ENCODE measurements at places on chromosomes 11 and 22.

- no peak for DNase-seq
Measured at GRCh38 chr11:84255483-84255882, 969.3 kb upstream of the CCDC90B start.

GRCh38 chr22:45502215-45503049, at the start of gene FBLN1:
TSS of gene FBLN1 (plus strand) at chr22:45502883. CDS start at chr22:45502986, 103 bp downstream.
- DNase-seq = no peak

DNA sequence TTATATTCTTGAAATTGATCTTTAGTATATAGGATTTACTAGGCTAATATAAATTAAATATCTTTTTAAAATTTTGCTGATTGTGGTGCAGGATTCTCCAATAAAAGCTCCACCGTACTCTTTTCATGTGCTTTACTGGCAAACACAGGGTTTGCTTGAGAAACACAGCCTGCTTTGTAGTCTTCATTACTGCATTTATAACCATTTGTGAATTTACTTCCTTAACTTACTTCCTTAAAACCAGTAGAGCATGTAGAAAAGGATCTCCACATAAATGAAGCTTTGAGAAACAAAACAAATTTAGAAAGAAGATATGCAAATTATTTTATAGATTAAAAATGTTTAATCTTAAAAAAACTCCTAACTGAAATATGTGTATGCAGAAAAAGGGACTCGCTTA, 28.8 kb downstream of the SWAP70 start:
- peak; percentile 71 for DNase-seq

DNA sequence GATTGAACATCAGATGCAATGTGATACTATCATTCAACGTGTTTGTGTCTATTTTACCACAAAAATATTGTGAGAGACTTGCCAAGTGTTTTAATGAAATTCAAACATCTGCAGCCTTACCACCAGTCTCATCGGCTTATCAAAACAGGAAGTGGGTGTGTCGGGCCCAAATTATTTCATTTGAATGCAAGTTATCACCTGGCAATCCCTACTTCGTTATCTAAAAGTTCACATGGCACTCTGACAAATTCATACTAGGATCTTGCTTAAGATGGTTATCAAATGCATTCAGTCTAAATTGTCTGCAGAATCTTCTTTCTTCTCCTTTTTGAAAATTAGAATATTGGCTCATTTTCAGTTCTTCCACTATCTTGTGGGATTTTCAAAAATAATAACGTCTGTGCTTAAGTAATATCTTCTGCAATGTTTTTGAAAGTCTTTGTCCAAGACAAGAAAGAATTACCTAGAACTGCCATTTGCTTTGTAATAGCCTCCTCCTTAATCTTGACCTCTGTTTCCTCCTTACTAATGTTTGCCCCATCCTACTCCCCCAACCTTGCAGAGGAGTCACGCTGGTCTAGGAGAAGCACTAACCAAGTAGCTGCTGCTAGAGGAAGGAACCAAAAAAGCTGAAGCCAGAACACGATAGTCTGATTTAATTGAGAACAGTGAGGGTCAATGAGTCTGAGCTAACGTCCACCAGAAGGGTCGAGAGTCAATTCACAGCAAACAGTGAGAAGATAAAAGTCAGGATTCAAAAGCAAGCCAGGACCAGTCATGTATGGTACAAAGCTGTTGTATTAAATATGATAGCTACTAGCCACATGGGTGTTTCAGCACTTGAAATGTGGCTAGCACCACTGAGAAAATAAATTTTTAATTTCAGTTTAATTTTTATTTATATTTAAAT, 10.2 kb upstream of the BIRC3 start:
- peak; percentile 27 for DNase-seq

DNA sequence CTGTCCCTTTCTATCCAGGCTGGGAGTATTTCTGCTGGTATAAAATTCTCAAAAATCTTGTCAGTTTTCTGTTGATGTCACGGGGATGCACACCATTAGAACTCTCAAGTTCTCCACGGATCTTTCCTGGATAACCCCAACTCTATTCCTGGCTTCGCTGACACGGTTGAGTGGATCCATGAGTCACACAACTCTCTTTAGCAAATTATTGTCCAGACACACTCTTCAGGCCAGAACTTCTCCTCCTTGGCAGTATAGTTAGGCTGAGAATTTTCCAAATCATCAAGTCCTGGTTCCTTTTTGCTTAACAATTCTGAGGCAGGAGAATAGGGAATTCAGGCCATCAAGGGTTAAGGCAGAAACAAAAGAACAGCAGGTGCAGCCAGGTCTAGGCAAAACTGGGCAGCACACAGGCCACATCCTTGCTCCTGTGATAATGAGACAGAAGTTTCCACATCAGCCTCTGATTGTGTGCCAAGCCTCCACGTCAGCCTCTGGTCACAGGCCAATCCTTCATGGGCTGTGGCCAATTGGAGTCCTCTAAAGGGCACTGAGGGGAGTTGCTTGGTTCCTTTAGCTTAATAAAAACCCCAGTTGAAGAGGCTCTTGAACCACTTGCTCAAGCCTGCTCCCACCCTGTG, 5.7 kb upstream of the ACAT1 start:
- DNase-seq = no peak

- DNase-seq = no peak
Measured at GRCh38 chr11:44562845-44563460, 2.5 kb upstream of the CD82 start.

- peak; percentile 39 for DNase-seq
Measured at GRCh38 chr22:49760630-49761571, 66.8 kb downstream of the BRD1 start.

DNA sequence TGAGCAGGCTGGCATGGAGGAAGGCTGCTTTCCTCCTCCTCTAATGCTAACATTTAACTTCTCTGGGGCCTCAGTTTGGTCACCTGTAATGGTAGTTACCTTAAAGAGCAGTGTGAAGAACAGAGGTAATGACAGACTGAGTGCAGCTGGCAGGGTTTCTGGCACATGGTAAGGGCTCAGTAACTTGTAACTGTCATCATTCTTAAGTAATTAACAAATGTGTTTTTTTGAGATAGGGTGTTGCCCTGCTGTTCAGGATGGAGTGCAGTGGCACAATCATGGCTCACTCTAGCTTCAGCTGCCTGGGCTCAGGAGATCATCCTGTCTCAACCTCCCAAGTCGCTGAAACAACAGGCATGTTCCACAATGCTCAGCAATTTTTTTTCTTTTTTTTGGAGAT, 242.0 kb upstream of the SYN3 start:
- no peak for DNase-seq

DNA sequence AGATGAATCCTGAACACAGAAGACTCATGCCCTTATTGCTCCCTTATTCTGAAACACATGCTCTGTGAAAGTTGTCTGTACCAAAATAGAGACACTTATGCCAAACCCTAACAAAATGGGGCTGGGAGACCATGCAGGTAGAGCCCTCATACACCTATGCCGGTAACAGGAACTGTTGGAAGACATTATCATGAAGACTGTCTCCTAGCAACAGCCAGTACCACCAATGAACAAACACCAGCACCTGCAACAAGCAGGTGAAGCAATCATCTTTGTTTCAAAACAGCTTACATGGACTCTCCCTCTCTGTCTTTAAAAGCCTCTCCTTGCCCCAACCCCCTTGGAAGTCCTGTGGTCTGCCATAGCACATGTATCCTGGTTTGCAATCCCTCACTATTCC, 17.2 kb downstream of the SLC5A4 start:
- no peak for DNase-seq

- no peak for DNase-seq
Measured at GRCh38 chr11:111423250-111423615, 44.2 kb upstream of the POU2AF1 start.

DNA sequence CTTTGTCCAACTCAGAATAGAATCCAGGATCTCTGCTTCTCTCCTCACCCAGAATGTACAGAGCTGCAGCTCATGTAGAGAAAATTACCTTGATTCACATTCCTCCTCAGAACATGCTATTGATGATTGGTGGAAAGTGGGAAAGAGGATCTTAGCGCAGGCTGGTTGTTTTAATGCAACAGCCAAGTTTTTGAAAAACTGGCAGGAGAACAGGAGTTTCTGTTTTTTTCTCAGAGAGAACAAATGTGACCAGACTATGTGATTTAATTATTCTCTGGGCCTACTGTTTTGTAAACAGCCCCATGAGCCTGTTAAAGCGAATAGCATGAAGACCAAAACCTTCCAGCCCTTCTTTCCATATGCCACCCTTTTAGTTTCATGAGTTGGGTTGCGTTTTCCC, 19.1 kb upstream of the IL18BP start:
- DNase-seq = no peak

DNA sequence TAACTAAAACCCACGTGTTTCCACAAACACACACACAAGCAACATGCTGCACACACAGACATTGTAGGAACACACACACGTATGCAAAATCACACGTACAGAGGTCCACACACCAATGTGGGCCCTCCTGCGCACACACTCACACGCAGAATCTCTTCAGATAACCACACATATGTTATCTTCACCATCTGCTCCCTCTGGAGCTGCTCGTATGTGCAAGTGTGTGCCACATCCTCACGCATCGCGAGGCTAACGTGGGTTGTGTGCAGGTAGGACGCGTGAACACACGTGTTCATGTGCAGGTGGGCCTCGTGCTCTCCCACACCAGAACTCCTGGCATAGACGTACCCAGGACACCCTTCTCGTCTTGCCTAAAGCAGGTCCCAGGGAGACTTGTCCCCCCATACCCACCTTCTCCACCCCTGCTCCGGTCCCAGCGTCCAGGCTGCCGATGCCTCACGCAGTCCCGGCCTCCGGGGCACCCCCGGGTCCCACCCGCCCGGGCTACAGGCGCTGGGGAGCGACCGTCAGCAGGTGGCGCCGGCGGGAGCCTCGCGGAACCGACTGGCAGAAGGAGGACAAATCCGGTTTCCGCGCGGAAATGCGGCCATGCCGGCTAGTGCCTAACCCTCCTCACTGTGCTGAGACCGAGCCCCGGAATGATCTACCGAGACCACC, 10.3 kb upstream of the IGSF9B start:
- peak; percentile 49 for DNase-seq

GRCh38 chr11:122024278-122024677, 91.7 kb downstream of the BLID start:
- DNase-seq = no peak

- DNase-seq = no peak
Measured at GRCh38 chr11:117857734-117858414, 18.6 kb downstream of the FXYD6 start.

DNA sequence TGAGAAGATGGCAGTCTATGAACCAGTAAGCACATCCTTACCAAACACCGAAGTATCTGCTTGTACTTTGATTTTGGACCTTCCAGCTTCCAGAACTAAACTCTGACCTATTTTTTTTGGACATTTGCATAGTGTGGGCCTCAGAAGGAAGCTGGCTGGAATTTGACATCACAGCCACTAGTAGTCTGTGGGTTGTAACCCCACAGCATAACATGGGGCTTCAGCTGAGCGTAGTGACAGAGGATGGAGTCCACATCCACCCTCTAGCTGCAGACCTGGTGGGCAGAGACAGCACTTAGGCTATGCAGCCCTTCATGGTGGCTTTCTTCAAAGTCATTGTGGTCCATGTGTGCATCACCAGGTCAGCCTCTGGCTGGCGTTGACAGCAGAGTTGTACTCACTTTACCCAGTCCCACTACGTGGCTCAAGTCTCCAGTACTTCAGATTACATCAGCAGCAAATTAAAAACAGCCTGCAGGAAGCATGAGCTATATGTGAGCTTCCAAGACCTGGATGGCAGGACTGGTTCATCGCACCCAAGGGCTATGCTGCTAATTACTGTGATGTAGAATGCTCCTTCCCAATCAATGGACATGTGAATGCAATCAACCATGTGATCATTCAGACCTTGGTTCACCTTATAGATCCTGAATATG, 58.6 kb upstream of the VPREB1 start:
- no peak for DNase-seq

Measured in KBM-7 (cell line).